ENCODE measurements at places on chromosomes 4 and X.

- DNase-seq = no peak
These were observed 51.8 kb downstream of the RAI2 start for GRCh38 chrX:17809273-17809672.

DNA sequence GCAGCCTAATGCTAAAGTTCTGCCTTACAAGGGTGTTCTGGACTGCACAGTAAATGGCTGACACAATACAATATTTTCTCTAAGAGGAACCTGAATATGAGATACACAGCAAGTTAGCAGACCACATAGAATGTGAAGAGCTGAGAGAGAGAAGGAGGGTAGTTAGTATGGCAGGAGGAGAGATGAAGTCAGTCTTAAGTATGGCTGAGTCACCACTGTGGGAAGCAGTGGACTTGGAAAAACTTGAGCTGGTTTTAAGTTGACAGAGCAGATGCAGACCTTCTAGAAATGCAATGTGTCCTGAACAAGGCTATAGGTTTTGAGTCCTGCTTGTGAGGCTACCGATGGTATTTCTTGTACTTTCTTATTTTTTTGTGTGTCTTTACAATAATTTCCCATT is 172.5 kb downstream of the SH2D1A start:
- DNase-seq = no peak

- no peak for DNase-seq
These were observed 40.3 kb downstream of the PDGFC start for GRCh38 chr4:156931267-156931666.

- DNase-seq = no peak
These were observed 280.2 kb upstream of the SLC7A11 start for GRCh38 chr4:138522366-138522765.

DNA sequence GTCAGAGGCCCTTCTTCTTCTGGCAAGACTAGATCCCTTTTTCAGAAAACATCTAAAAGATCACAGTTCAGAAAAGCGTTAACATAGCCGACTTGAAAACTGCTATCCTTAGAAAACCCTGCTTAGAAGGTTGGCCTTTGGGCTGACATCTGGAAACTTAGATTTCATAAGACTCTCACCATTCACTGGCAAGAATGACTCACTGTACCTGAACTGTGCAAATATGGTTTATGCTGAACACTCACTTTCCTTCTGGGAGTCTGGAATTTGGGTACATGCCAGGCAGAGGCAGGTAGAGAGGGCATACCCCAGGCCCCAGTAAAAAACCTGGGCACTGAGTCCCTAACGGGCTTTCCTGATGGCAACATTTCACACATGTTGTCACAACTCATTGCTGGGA is 88.8 kb upstream of the GPC3 start:
- no peak for DNase-seq

DNA sequence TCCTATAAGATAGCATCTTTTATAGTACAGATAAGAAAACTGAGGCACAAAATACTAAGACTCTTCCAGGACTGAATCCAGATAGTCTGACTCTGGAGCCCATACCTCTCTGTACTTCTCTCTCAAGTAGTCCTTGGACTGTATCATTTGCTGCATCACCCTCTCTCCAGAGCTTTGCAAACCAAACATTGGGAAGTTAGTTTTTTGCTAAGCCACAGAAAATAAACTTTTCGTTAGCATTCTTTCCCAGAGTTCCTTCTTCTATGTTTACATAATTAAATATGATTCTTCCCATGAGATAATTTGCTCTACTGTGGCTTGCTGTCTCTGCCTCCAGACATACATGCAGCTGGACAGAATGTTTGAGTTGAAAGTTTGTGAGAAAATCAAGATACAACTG is 22.0 kb downstream of the PPEF2 start:
- no peak for DNase-seq

- no peak for DNase-seq
These were observed 8.4 kb upstream of the VSIG1 start for GRCh38 chrX:108036298-108036973.

DNA sequence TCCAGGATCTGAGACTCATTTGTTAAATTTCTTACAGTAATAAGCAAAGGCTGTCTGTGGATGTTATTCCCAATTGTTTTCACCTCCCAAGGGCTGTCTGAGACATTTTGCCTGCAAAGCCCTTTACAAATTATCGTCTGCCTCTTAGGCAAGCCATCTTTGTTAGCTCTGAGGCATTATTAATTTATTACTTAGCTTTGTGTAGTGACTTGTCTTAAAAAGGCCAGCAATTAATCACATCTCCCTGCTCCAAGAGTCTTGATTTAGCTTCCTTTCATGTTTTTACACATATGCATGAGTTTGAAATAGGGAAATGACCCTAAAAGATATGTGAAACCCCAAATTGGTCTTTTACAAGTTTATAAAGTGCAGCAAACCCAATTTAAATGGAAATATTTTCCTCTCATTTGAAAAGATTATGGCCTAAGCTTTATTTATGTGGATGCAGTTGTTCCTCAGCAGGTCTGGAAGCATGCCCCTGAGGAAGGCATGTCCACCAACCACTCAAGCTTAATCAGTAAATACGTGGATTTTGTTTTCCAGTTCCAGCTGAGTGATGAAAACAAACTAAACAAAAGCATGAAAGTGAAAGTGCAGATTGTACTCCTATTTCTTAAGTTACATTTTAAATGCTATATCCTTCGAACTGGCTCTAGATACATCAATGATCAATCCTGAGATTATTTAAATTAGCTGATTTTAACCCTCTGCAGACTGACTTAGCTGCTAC is 173.6 kb upstream of the LNX1 start:
- DNase-seq = no peak

- no peak for DNase-seq
These were observed 281.2 kb upstream of the FAM241A start for GRCh38 chr4:111864066-111864465.

- no peak for DNase-seq
These were observed 65.9 kb downstream of the EFNB1 start for GRCh38 chrX:68894513-68895340.

DNA sequence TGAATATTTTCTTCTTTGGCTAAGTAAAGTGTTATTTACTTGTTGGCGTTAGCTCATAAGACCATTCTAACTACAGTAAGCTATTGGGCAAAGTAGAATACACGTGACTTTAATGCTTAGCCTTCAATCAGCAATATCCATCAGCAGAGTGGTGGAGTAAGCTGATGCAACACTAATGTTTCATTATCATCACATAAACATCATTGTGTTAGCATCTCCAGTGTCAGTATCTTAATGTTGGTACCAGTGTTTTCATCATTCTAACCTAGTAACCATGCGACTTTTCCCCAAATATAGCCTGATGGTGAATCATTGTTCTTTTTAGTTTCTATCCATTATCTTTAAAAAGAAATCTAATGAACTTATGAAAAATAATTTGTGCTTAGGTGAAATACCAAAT is 48.5 kb downstream of the APOOL start:
- no peak for DNase-seq

DNA sequence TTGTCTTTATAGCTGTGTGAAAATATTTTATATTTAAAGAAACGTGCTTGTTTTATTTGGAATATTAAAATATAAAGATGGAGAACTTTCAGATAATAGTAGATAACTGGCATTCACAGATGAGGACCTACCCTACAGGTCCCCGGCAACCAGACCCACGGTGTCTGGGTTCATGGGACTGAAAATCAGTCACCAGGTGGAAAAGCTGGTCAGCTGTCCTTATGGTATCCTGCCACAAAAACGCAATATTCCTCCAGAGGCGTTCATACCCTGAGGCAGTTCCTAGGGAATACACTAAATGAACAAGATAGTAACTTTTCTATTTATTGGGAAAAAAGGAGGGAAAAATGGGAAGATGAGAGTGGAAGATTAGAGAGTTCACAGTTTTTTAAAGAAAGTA is 1.2 kb downstream of the TLR6 start:
- DNase-seq = no peak

DNA sequence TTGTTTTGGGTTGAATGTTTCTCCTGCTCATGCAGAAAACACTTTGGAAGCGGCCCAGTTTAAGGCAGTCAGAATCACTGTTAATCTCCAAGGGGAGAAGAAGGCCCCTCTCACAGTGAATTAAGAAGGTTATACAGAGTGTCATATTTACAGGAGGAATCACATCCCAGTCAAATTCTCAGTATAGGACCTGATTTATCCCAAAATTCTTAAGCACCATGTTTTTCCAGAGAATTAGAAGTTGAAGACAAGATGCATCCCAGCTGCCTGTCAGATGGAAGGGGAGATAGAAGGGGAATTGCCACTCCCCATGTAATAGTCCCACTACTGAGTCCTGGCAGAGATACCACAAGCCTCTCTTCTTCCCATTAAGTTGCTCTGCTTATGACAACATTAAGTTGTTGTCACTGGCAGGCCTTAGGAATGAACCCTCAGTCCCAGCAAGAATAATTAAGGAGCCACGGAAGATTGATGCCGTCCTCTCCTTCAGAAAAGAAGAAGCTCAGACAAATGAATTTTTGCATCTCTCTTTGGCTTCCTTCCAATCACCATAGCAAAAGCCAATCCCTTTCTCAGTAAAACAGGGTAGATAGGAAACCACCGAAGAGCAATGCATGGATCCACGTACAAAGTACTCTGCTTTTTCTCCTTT is 138.4 kb downstream of the LDB2 start:
- no peak for DNase-seq

GRCh38 chrX:118502161-118502789 is 6.7 kb downstream of the DOCK11 start:
- no peak for DNase-seq

- DNase-seq = no peak
These were observed 131.5 kb downstream of the AASDH start for GRCh38 chr4:56255820-56256219.

GRCh38 chr4:30744386-30744785 is 24.2 kb downstream of the PCDH7 start:
- no peak for DNase-seq

DNA sequence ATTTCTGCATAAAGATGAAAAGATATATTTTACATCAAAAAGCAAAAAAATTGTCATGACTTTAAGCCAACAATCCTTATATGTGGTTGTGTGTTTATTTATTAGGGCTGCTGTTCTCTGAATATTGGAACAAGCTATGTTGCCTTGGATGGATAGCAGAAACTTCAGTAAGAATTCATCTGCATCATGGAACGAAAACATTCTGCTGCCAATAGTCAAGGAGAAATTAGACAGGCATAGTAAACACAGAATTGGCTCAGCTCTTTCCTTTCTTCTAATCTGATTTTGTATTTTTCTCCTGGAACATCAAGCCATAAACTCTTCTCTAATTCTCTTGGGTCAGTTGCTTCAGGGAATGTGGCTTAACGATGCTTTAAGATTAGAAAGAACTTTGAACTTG is 1257.0 kb downstream of the NLGN4X start:
- no peak for DNase-seq

DNA sequence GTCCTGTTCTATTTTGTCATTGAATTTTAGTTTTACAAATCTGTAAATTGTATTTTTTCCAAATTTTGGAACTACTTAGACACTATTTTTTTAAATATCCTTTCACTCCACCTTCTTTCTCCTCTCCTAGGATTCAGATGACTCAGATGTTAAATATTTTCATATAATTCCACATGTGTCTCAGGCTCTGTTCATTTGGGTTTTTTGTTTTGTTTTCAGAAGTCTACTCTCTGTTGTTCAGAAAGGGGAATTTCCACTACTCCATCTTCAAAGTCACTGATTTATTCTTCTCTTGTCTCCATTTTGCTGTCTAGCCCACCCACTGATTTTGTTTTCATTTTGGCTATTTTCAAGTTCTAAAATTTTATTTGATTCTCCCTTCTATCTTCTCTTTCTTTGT is 264.0 kb upstream of the SLIT2 start:
- no peak for DNase-seq

DNA sequence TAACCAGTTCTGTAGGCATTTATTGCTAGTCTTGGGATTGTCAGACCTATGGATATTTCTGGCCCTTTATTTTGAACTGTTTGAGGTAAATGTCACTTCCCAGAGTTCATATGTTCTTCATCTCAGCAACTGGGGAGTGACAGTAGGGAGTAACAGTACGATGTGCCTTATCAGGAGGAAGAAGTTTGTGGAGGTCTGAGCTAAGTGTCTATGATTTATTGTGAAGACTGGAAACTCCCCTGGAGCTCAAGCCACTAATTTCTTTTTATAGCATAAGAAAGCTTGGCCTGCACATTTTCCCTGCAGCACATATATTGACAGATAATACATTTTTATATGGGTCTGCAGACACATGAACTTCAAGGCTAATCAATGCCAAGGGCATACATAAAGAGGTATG is 383.8 kb downstream of the GRXCR1 start:
- DNase-seq = no peak

DNA sequence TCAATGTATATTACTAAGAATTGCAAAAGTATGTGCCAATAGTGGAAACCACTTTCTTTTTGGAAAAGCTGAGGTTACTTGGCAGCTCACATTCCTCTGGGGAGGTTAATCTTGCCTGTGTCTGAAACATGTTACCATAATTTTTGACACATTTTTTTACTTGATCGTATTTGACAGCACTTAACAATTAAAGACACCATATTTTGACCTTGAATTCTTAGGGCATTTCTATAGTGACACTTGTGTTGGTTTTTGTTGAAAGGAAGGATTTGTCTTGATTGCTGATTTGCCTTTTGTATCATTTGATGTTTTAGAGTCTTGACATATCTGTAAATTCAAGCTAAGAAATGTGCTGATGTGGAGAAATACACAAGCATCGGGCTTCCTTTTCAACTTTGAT is 2135.5 kb downstream of the PCDH7 start:
- DNase-seq = no peak

GRCh38 chr4:29908276-29908675 is 811.9 kb upstream of the PCDH7 start:
- no peak for DNase-seq

DNA sequence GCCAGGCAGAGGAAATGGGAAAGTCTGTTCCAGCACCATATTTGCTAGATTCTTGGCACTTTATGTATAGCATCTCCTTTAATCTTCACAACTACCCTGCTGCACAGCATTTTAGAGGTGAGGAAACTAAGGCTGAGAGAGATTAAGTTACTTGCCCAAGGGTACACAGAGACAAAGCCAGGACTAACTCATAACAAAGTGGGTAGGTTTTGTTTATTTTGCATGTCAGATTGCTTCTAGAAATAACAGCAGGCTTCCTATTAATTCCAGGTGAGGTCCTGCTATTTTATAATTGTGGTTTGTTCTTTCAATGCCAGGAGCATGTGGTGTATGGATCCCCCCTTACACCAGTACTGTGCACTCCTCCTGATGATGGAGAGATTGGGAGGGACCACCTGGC is 15.0 kb downstream of the TCEANC start:
- no peak for DNase-seq

DNA sequence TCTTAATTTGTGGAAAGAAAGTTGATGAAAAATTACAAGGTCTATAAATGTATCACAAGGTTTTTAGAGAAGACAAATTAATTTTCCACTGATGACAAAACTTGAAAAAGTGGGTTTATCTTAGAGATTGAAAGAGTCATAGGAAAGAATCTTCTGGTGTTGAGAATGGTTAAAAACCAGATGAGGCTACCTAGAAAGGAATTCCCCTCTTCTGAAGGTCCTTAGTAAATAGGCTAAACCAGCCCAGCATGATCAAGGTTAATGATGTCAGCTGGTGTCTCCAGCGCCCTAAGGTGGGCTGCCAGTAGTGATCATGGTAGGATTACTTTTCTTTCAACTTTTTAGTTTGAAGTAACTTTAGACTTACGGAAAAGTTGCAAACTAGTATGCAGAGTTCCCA is 71.8 kb upstream of the PGRMC2 start:
- DNase-seq = no peak

- no peak for DNase-seq
These were observed 111.5 kb downstream of the MID1 start for GRCh38 chrX:10508891-10509290.
